ENCODE measurements at places on chromosomes 7 and 10.

- peak; percentile 37 for DNase-seq
These were observed 448 bp downstream of the ITGA8 start for GRCh38 chr10:15719049-15719898.

DNA sequence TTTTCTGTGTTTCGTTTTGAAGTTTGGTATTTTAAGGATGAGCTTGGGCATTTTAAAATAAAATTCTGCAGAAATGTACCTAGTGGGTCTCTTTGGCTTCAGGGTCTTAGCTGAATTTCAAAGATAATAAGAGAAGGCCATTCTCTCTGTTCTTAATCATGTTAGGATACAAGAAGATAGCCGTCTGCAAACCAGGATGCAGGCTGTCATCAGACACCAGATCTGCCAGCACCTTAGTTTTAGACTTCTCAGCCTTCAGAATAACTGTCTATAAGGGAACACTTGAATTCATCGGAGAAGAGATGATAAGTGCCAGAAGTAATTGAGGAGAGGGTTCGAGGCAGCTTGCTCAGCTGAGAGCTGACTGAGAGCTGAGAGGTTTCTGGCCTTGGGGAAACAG is 202.1 kb downstream of the REEP3 start:
- no peak for DNase-seq

DNA sequence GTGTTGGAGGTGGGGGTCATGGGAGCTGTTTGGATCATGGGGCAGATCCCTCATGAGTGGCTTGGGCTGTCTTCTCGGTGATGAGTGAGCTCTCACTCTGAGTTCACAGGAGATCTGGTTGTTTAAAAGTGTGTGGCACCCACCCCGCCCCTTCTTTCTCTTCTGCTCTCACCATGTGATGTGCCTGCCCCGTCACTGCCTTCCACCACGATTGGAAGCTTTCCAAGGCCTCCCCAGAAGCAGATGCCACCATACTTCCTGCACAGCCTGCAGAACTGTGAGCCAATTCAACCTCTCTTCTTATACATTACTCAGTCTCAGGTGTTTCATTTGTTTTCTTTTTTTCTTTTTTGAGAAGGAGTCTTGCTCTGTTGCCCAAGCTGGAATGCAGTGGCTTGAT is 170.0 kb downstream of the PTPN20 start:
- no peak for DNase-seq

DNA sequence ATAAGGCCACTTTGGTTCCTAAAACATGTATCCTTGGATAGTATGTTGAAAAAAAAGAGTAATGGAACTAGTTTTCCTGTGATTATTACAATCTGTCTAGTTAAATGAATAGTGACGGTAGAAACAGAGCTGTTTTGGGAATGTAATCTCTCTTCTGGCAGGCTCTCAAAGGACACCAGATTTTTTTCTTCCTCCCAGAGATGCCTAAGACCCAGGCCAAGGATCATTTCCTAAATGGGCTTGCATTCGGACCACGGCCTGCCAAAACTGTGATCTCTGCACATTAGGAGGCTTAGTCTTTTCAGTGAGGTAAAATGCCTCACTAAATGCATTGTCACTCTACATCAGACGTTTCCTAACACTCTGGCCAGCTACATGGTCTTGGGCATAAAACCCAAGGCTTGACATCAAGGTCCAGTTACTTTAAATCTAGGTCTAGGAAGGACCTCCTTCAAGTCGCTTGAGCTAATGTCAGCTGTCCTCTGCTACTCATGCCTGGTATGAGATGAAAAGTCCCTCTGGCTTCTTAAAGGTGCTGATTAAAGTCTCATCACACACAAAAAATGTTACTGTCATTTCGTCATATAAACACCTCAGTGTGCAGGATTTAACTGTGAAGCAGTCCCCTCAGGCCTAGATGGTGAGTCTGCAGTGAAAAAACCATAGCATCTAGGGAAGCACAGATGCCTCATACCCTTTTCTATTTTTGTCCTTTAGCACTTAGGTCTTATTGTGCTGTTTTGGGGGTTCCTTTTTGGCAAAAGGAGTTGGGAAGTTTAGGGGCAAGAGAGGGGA is 47.7 kb downstream of the DLD start:
- DNase-seq: no peak
